NCI-H2107 (cell line): ENCODE measurements at places on chromosomes 7 and 10.

- DNase-seq: no peak
These were observed 28.9 kb downstream of the CPA1 start for GRCh38 chr7:130409067-130409711.

- DNase-seq: no peak
These were observed 3.9 kb downstream of the CARD11 start for GRCh38 chr7:3039787-3040186.

- DNase-seq: no peak
These were observed 14.5 kb downstream of the ZCCHC24 start for GRCh38 chr10:79430936-79431335.

- DNase-seq: no peak
These were observed 350.1 kb upstream of the AOAH start for GRCh38 chr7:37074370-37074769.

- peak; percentile 37 for DNase-seq
These were observed 59.1 kb downstream of the STK32C start for GRCh38 chr10:132248455-132249225.

DNA sequence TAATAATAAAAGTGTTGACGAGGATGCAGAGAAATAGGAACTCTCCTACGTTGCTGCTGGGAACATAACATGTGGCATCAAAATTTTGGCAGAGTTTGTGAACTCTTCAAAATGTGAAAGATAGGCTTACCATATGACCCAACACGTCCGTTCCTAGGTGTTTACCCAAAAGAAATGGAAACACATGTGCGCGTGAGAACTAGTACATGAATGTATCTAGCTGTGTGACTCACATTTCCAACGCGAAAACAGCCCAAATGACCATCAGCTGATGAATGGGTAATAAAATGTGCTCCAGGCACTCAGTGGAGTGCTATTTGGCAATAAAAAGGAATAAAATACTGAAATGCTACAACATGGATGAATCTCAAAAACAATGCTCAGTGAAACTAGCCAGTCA is 10.4 kb upstream of the ELFN1 start:
- DNase-seq: no peak

- no peak for DNase-seq
These were observed 74.8 kb downstream of the ADARB2 start for GRCh38 chr10:1662438-1663025.

DNA sequence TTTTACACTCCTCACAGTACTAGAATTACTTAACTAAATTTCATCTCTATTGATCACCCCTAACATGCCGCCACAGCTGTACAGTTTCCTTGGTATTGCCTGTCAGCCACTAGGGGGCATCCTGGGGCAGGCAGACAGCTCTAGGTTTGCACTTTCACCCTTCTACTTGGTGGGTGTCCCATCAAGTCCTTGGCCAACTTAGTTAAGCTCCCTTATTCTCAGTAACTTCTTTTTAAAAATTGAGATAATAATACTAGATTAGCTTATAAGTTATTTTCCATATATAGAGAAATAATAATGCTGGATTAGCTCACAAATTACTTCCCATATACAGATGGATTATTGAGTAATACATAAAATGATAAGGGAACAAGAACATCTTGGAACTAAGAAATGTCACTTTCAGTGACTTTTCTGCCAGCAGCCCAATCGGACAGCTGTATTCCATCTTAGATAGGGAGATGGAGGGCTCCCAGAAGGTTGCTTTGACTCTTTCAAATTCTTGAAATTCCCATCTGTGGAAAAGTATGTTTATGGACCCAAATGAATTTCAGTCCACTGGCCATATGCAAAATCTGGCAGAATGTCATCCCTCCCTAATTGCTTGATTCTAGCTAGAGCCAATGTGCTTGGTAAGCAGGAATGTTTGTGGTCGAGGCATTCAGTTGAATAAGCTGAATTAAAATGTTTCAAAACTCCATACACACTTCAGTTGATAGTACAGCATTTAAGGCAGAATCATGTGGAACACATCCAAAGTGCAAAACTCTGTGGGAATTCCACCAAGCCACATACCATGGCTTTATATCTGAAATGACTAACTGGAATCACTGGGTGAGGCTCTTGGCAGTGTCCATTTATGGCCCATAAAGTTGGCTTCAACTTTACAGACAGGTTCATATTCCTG is 309.7 kb downstream of the CSTF2T start:
- no peak for DNase-seq

- DNase-seq: no peak
These were observed 2.0 kb upstream of the AOC1 start for GRCh38 chr7:150850273-150850672.

DNA sequence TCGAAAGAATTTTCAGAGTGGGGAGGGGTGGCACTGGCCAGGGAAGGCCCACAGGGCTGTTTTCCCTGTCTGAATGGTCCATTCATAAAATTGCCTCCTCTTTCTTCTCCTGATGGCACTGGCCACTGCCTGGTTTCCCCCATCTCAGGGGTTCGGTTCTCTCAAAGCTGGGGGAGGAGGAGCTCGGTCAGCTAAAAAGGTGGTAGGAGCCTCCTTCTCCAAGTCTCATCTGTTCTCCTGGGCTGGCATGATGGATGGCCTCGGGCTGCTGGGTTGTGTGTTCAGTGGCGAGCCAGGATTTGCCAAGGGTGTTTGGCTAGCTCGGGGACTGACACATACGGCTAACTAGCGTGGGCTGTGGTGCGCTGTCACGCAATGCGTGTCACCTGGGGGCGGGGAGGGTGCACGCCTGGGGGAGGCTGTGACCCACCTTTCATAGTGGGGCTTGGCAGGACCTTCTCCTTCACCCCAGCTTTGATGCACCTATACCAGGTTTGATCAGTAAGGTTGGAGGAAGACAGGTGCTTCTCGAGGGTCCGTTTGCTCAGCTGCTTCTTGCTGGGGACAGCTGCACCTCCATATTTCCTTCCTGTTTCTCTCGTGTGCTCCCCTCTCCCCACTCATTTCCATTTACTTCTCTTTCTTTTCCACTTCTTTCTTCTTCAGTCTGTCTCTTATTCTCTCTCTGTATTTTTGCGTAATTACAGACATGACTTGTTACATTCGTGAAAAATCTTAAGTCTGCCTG is 36.3 kb downstream of the RBM20 start:
- no peak for DNase-seq

- no peak for DNase-seq
These were observed 297.3 kb upstream of the COBL start for GRCh38 chr7:51613911-51614357.

GRCh38 chr10:93333278-93333978 is 148.7 kb downstream of the MYOF start:
- no peak for DNase-seq

DNA sequence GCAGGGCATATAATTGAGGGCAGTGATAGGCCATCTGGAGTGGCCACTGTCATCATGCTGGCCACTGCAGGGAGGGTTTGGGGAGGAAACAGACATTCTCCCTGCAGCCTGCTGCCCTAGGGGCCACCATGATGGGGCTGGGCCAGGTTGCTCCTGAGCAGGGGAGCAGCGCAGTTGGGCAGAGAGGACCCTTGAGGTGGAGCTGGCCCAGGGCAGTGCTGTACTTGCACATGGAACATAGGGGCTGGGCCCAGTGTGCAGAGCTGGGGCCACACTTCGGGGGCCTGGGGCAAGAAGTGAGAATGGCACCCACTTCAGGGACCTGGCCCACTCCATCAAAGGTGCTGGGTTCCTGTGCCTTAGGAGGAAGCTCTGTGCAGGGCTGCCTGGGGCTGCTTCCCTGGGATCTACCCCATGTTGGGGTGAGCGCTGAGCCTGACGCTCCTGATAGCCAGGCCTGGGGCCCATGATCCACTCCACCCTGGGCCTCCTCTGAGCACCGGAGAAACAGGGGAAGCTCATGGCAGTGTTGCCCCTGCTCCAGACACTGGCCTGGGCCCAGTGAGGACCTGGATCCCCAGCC is 21.3 kb upstream of the NUB1 start:
- no peak for DNase-seq

GRCh38 chr10:131575877-131576276 is 264.4 kb upstream of the TCERG1L start:
- no peak for DNase-seq

- DNase-seq: no peak
These were observed 19.5 kb downstream of the PRKAG2 start for GRCh38 chr7:151857412-151857811.

DNA sequence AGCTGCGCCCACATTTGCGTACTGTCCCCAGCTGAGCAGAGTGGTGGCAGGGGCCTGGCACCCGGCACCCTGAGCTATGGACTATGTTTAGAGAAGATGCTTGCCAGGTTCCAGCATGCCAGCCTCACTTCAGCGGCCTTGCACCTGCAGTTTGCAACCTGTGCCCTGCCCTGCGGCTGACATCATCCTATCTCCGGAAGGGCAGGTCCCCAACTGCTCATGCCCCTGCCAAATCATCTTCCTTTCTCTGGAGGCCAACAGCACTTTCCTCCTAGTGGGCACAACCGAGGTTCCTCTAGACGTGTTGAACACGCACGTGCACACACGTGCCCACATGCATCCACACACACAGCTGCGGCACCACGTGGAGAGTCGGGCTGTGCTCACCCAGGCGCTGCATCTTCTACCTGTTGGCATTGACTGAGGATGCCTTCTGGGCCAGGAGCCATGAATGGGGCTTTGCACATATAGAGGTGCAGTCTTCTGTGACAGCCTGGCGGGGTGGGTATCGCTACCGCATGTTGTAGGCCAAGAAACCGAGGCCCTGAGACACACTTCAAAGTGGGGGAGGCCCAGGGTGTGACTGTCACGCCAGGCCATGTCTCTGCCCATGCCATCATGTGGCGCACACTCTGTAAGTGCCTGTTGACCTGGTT is 24.5 kb downstream of the CNPY1 start:
- no peak for DNase-seq

DNA sequence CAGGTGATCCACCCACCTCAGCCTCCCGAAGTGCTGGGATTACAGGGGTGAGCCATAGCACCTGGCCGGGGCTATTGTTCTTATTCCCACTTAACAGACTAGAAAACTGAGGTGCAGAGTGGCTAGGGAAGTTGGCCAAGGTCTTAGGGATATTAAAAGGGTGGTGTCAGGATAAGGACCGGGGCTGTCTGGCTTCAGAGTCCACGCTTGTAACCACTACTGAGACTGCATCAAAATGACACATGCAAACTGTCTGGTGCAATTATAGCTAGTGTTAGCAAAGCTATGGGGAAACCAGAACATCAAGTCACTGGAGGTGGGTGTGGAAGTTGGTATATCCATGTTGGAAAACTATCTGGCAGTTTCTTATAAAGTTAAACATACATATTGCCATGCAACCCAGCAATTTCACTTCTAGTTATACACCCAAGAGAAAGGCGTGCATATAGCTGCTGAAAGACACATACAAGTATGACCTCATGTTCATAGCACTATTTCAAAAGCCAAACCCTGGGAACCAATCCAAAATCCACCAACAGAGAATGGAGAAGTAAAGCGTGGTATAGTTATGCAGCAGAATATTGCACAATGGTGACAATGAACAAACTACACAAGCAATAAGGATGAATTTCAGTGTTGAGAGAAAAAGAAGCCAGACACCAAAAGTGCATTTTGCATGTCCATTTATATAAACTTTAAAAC is 33.9 kb upstream of the EEPD1 start:
- no peak for DNase-seq

GRCh38 chr7:17159500-17160037 is 138.9 kb upstream of the AHR start:
- no peak for DNase-seq
